T-cell (primary cell): ENCODE measurements at places on chromosomes 2 and 18.

- no peak for DNase-seq
These were observed 219.0 kb downstream of the ANAPC1 start for GRCh38 chr2:111665011-111665410.

DNA sequence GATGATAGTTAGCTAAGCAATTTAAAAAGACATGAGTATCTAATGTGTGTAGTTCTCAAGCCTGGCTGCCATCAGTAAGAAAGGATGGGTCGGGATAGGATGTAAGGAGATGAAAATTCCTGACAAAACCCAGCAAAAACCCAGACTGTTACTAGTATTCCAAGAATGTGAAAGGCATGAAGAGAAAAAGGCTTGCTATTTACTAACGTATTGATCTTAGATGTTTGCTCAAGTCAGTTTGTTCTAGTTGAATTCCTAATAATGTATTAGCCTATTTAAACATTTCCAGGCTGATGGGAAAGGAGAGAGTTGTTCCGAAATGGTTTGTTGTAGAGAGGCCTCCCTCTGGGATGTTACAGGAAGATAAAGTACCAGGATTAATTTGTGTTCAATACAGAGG lies 88.2 kb downstream of the ZNF532 start:
- no peak for DNase-seq

- DNase-seq, result no peak
These were observed 183.2 kb upstream of the ITGA4 start for GRCh38 chr2:181273986-181274385.

- DNase-seq, result no peak
These were observed 100.6 kb upstream of the FN1 start for GRCh38 chr2:215536510-215536909.

DNA sequence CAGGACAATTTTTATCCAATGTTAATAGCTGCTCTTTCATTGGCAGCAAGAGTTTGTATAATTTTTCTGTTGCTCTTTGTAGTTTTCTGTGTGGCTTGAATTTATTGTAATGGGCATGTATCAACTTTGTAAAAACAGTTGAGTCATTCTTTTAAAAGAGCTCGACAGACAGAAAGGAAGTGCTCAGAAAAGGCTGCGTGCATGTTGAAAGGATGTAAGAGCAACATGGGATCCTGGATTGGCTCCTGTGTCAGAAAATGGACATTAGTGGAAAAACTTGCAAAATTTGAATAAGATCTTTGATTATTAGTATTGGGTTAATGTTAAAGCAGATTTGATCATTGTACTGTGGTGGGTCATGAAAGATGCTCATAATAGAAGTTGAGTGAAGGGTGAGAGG lies 93.3 kb upstream of the CDC42EP3 start:
- DNase-seq, result no peak

DNA sequence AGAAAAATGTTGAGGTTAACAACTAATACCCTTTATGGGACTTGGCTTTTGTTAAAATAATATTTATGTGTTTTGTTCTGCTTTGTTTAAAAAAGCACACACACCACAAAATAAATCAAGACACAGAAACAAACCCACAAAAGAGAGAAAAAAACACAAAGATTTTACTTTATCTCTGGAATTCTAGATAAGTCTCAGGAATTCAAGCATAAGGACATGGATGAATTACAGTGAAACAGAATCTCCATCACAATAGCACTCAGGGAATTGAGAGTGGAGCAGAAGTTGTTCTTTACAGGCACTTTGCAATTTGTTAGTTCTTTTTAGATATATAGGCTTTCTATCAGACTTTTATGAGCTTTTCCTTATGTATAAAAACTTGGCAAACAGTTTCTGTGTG lies 360.9 kb upstream of the ZC3H15 start:
- DNase-seq, result no peak

GRCh38 chr2:209322905-209323512 lies 100.8 kb upstream of the MAP2 start:
- no peak for DNase-seq

- DNase-seq, result no peak
These were observed 201.9 kb upstream of the COPS8 start for GRCh38 chr2:236883819-236884218.

- no peak for DNase-seq
These were observed 45.8 kb upstream of the HS6ST1 start for GRCh38 chr2:128364441-128364911.

GRCh38 chr2:219252570-219252899 lies 508 bp upstream of the TUBA4B start:
- DNase-seq, result peak; percentile 57

- no peak for DNase-seq
These were observed 19.7 kb downstream of the GNLY start for GRCh38 chr2:85713836-85714235.

- no peak for DNase-seq
These were observed 349.8 kb upstream of the SPRED2 start for GRCh38 chr2:65782186-65782585.

DNA sequence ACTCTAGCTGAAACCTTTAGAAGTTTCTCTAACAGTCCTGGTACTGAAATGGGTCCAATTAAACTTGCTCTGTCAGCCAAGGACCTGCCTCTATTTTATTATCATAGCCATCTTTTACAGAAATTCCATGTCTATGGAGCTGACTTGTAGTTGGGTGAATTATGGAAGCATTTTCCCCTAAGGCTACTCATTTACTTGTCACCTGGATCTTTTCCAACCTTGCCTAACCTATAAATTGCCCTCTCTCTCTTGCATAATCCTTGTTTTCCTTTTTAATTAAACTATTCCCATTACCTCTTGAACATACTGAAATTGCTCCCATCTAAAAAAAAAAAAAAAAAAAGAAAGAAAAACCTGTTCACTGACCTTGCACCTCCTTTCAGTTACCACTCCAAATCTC lies 74.6 kb upstream of the DOK6 start:
- DNase-seq, result no peak

DNA sequence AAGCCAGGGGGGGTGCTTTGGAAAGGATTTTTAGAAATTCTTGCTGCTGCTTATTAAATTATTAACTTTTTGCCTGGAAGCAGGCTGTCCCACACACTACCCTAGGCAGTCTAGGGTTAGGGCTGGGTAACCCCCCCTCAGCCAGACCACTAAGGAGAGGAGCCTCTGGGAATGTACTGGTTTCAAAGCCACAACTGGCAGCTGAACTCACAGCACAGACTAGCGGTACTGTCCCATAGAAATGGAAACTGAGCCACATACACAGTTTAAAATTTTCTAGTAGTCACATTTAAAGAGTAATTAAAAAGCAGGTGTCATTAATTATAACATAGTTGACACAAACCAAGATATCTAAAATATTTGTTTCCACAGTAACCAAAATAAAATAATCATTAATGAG lies 50.1 kb downstream of the SPRED2 start:
- no peak for DNase-seq

DNA sequence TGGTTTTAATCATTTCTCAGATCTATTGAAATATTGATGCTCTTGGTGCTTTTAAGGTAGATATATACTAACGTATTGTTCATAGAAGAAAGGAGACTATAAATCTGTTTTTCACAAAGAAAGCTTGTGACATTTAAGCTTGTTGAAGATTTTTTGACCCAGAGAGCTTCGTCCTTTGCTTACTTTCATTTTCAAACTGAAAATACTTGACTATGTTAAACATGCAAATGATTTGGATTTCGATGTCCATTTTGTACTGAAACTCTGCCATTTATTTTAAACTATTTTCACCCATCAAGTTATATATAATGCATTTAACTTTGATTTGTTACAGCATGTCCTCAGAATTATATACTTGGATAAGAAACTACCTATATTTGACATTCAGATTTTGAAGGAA lies 85.2 kb downstream of the SLC4A10 start:
- DNase-seq, result no peak

DNA sequence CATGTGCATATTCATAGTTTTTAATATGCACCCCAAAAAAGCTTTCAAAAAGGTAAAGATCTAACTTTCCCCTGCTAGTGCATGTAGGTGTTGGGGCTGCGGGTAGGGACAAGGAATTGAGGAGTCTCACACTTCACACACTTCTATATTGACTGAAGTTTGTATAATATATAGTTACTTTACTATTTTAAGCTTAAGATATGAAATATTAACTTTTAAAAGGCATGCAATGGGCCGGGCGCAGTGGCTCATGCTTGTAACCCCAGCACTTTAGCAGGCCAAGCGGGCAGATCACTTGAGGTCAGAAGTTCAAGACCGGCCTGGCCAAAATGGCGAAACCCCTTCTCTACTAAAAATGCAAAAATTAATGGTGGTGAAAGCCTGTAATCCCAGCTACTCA lies 109.1 kb upstream of the SH3BP4 start:
- no peak for DNase-seq

GRCh38 chr18:36459786-36460185 lies 162.3 kb downstream of the FHOD3 start:
- DNase-seq, result no peak

- DNase-seq, result no peak
These were observed 91.5 kb upstream of the NOSTRIN start for GRCh38 chr2:168710754-168711467.

GRCh38 chr2:109507217-109507616 lies 106.5 kb downstream of the SEPTIN10 start:
- DNase-seq, result no peak

GRCh38 chr18:28095041-28095440 lies 81.9 kb downstream of the CDH2 start:
- no peak for DNase-seq

GRCh38 chr2:236892721-236893120 lies 193.0 kb upstream of the COPS8 start:
- no peak for DNase-seq

DNA sequence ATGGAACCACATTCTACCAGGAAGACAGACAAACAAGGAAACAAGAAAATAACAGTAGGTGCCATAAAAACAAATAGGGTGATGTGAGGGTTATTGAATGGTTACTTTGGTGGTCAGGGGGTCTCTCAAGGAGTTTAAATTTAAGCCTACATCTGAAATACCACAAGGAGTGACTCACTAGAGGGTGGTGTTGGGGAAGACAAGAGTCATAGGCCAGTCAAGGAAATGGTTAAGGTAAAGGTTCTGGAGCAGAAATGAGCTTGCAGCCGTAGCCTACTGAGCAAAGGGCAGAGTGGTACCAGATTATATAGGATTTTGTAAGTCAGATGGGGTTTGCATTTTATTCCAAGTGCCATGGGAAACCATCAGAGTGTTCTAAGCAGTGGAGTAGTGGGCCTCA lies 135.6 kb upstream of the DAPL1 start:
- DNase-seq, result no peak

GRCh38 chr2:219658196-219658846 lies 30.9 kb downstream of the SLC4A3 start:
- DNase-seq, result no peak

GRCh38 chr2:100067784-100068183 lies 74.6 kb downstream of the AFF3 start:
- DNase-seq, result no peak

DNA sequence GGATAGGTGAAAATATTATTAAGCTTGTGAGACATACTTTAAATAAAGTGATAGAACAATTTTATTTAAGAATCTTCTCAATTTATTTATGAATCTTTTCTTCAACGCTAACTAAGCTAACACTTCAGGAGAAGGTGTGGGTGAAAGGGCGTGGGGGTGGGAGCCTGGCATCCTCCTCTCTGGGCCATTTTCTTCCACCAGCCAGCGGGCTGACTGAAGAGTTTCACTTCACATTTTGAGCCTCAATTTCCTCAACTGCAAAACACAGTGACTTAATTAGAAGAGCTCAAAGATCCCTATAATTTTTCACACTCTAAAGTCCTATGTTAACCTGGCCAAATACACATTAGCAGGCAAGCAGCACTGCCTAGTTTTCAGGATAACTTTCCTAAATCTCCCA lies 94.8 kb downstream of the FTCDNL1 start:
- no peak for DNase-seq
